M059J (cell line): ENCODE measurements at places on chromosomes 6 and 20.

DNA sequence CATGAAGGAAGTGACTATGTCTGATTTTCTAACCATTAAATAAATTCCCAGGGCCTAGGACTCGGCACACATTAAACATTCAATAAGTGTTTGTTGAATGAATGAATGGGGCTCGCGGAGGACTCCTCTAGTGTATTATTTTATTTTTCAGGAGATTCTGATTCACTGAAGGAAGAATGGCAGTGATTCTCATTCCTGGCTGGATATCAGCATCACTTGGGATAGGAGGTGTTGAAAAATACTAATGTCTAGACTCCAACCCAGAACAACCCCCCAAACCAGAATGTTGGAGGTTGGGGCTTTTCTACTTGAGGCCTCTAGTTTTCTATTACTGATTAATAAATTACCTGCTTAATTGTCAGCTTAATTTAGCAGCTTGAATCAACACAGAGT, 195.4 kb downstream of the BTBD3 start:
- no peak for DNase-seq

DNA sequence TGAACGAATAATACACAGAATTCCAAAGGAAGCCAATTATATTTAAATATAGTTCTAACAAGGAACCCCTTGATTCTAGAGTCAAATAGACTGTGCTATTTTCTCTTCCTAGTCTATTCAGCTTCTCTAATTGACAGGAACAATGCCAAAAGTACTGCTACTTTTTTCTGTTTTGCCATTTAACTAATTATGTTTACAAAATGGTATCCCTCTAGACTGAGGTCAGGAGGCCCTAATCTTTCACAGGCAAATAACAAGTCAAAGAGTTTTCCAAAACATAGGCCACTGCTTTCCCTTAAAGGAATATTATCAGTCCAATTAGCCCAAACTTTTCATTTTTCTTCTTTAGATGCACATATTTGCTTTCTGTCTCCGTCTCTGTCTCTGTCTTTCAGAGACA, 539.3 kb downstream of the RFPL4B start:
- no peak for DNase-seq

DNA sequence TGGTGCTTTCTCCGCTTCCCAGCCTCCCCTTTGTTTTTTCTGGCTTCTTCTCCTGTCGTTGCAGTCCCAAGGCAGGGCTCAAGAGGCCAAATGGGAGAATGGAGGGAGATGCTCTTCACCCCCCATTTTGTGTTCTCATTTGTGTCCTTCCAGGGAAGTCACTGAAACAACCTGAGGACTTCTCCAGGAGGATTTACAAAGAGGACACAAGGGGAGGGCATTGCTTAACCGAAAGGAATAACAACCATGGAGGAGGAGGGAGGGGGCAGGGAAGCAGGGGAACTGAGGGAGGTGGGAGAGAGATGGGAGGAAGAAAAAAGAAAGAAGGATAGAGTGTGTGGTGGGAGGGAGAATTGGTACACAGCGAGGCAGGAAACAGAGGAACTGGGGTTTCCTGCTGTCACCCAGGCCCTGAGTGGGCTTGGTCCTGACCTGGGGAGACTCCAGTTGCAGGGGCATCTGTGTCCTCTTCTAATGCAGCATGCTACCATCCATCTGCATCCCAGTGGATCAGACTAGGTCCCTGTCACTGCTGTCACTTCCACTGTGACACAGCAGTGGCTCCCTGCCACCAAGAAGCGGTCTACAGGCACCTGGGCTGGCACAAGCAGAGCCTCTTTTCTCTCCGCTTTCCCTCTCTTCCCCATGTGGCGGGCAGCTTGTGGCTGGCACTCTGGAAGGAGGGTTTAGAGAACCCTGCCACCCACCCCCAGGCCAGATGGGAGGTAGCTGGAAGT, 17.1 kb upstream of the MLN start:
- DNase-seq = no peak

DNA sequence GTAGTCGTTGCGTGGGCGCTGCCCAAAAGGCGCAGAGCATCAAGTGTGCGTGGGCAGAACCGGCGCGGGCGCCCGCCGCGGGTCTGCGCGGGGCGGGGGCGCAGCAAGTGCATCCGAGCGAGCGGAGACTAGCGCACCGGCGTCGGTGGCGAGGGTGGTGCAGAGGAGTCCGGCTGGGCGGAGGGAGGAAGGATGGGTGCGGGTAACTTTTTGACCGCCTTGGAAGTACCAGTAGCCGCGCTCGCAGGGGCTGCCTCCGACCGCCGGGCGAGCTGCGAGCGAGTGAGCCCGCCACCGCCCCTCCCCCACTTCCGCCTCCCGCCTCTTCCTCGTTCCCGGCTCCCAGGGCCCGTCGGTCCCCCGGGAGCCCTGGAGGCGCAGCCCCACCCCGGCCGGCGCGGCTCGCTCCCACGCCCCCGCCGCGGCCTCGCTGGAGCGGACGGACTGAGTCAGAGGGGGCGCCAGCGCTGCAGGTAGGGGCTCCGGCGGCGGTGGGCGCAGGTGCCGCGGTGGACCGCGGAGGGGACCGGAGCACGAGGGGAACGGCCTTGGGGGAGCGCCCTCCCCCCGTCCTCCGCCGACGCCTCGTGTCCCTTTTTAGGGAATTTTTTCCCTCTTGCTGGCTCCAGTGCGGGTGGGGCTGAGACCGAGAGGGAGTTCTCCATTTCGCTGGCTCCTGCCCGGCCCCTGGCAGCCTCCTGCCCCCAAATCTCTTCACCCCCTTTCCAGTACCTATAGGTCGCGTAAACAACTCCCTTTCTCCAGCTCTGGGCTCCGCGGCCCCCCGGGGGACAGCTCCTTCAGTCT, 1.6 kb upstream of the DBNDD2 start:
- peak; percentile 51 for DNase-seq

GRCh38 chr6:114169763-114170162, 173.1 kb downstream of the HS3ST5 start:
- DNase-seq = no peak

GRCh38 chr6:95227351-95227750, 350.0 kb upstream of the MANEA start:
- no peak for DNase-seq

GRCh38 chr6:145929037-145929633, 35.0 kb downstream of the SHPRH start:
- peak; percentile 50 for DNase-seq

DNA sequence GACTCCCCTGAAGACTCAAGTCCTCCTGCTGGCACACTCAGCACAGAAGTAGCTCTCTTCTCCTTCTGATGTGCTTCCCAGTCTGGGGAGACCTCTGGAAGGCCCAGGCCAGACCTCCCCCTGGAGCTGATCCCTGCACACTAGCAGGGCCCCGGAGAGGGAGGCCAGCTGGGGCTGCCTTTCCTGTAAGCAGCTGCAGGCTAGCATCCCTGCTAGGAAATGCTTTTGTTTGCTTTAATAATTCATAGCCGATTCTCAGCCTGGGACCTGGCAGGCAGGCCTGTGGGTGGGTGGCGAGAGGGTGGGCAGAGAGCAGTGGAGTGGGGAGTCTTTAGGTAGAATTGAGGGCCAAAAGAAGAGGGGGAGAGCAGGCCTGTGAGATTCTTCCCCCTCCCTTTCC, 5.2 kb downstream of the EBF4 start:
- no peak for DNase-seq

DNA sequence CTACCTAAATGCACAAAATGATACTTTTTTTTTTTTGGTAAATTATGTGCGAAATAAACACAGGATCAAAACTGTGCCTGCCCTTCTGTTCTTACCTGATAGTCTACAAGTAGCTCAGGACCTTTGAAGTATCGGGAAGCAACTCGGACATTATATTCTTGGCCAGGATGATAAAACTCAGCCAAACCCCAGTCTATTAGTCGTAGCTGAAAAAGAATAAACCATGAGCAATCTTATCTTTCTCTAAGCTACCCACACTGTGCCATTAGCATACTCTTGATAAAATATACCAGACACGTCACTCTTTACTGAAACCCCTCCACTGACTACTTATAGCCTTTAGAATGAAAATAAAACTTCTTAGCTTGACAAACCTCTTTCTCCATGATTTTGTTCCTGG, 29.8 kb upstream of the TBC1D20 start:
- no peak for DNase-seq

DNA sequence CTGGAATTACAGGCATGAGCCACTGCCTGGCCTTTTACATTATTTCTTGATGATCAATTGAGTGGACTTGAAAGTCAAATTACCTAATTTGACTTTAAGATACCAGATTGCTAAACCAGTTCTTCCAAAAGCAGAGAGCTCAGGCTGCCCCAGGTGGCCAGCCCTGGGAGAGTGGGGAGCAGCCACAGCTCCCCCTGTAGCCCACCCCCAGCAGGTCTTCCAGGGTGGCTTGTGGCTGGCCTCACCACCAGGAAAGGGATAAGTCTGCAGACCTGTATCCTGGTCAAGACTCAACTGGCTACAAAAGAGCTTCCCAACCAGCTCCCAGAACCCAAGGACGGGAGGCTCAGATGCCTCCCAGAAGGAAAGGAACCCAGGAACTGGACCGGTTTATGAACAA, 23.8 kb upstream of the AKAP12 start:
- DNase-seq = no peak

- DNase-seq = no peak
Measured at GRCh38 chr6:85348643-85349042, 101.2 kb upstream of the NT5E start.

DNA sequence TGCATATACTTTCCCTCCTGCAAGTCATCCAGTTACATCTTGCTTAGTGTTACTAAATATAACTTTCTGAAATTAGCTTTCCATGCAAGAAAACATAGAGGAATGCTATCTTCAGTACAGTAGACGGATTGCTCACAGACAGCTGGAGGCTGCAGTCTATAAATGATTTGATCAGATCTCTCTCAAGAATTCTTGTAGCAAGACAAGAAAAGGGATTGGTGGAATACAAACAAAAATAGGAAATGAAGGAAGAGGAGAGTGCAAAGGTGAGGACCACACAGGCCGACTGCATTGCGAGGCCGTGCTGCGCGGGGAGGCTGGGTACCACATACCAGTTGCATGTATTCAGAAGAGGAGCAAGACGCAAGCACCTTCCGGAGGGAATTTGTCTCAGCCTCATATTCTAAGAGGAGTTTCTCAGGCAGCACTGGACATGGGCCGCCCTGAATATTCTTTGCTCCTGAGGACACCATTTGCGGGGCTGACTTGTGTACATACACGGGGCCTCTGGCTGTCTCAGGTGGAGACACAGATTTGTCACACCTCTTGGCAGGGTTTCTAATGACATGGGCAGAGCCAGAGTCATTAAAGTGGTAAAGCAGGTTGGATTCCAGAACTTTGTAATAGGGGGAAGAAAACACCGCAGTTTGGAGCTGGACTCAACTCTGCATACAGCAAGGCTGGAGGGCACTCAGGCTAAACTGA, 22.7 kb upstream of the KIF25 start:
- DNase-seq = no peak

DNA sequence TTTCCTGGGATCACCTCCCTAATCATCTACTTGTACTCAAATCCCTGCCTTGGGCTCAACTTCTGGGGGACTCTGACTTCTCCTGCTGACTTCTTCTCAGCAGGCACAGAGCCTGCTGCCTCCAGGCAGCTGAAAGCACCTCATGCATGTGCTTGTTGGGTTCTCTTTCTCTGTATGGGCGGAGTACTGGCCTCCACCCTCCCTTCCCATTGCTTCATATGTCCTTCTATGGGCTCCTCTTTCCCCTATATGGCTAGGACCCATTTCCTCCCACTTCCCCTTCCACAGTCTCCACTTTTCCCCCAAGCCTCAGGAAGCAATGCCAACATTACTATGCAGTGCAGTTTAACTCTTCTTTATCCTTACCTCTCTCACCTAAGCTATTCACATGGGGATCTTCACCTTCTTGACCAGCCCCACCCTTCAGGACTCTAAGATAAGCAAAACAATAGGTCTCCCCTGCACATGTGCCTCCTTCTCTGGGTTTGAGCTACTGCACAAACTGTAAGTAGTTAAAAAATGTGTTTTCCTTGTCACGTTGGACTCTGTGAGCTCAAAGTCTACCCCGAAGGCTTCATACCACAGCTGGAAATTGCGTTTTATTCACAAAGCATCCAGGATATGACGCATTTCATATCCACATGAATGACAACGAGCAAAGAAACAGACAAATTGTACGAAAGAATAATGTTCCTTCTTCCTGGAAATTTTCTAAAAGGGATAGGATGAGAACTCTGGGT, 93.7 kb downstream of the CDS2 start:
- no peak for DNase-seq

DNA sequence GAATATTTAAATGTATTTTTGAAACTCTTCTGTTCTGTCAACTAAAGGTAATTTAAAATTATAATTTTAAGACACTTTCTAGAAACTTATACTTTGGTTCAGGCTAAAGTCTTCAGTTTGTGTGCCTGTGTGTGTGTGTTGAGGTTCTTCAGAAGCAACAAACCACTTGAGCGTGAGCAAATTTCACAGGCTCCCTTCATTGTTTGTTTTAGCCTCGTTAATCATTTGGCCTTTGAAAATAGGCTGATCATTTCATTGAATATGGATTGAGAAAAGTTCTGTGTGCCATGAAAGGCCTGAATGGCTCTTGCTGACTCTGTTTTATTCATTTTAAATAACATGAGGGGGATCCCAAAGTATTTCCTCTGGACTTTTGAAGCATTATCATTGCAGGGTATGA, 420.1 kb downstream of the CDKAL1 start:
- no peak for DNase-seq

DNA sequence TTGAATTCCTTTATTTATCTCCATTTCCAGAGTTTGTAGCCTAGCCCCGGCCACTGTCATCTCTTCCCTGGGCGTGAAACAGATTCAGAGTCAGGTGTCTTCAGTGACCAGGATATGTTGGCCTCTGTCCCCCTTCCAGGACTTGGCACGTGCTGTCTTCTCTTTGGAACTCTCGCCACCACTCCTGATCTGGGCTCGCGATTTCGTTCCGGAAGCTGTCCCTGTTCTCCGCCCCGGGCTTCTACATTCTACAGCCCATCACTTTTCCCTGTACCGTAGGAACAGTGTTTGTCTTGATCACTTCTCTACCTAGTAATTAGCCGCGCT, 739 bp downstream of the GSS start:
- DNase-seq = no peak

GRCh38 chr6:34201455-34202107, 35.1 kb upstream of the HMGA1 start:
- peak; percentile 67 for DNase-seq

DNA sequence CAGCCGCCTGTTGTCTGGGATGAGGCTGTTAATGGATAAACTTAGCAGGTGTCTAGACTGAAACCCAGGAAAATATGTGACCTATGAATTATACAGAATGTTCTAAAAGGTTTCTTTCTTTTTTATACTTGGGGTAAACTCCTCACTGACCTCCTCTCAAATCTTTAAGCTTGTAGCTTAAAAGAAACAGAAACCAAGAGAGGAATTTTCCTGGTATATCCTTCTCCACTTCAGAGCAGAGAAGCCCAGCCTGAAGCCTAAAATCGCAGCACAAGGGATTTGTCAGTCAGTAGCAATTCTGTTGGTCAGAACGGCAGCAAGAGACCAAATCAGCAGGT, 99.4 kb upstream of the RIPOR2 start:
- peak; percentile 47 for DNase-seq

GRCh38 chr20:53736757-53737395, 143.2 kb upstream of the ZNF217 start:
- peak; percentile 74 for DNase-seq
